ENCODE measurements at places on chromosomes 5 and 9.

DNA sequence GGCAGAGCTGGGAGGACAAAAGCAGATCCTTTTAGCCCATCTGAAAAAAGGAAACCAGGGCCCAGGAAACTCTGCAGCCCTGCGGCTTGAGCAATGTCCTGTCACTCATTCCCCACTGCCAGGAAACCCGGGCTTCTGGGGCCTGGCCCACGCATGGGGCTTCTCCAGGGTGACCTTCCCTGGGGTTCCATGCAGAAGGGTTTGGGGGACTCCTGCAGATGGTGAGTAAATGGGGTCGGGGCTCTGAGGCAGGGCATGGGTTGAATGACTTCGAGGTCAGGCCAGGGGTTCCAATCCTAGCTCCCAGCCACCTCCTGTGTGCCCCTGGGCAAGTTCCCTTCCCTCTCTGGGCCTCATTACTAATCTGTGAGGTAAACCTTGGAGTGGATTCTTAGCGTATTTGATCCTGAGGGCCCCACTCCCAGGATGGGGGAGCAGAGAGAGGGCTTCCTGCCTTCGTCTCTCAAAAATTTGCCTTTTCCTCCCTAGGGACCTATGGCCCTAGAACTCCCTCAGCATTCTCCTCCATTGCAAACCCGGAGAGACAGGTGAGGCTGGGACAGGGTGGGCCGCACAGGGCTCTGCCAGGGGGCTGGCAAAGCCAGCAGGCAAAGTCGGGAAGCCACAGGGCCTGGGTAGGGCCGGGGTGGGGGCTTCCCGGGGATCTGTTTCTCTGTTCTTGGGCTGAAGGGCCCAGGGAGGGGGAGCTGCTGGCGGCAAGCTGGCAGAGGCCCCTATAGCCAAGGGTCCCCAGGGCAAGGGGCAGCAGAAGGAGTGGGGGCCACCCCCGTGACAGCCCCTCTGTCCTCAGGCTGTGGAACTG, 25.8 kb downstream of the ADGRD2 start:
- H3K27me3 ChIP-seq: peaks cover 22% of the 10 kb centered on the region
- no peak for DNase-seq
- no peaks in the 10 kb centered on the region for H3K4me1 ChIP-seq
- no peak overlapping the region for H3K4me3 ChIP-seq
- no peak overlapping the region for H3K27ac ChIP-seq

GRCh38 chr5:154517181-154517580, 39.2 kb upstream of the HAND1 start:
- H3K4me3 ChIP-seq: no peak overlapping the region
- no peaks in the 10 kb centered on the region for H3K36me3 ChIP-seq
- no peak for DNase-seq
- peaks cover 3% of the 10 kb centered on the region for H3K27me3 ChIP-seq
- no peaks in the 10 kb centered on the region for H3K4me1 ChIP-seq

DNA sequence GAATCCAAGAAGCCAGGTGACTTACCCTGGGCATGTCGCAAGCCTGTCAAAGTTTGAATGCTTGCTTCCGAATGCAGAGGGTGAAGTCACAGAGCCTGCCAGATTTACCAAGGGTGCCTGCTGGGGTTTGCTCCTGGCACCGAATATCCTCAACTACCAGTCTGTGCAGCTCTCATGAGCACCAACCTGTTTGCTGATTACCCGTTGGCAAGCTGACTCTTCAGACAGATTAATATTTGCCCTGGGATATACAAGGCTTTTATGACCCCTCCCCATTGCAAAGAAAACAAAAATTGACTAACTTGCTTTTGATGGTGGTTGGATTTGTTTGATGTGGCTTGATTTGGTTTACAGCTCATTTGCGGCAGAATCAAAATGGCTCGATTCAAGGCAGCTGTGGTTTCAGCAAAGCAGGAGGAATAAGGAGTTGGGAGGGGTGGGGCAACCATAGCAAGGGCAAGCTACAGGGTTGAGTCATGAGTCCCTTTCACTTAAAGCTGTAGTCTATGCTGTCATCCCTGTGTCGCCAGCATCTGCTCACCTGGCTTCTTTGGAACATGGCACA, 82.3 kb upstream of the AGXT2 start:
- DNase-seq: peak; percentile 93
- no peak overlapping the region for H3K4me3 ChIP-seq
- no peaks in the 10 kb centered on the region for H3K27me3 ChIP-seq
- peaks cover 13% of the 10 kb centered on the region for H3K4me1 ChIP-seq

DNA sequence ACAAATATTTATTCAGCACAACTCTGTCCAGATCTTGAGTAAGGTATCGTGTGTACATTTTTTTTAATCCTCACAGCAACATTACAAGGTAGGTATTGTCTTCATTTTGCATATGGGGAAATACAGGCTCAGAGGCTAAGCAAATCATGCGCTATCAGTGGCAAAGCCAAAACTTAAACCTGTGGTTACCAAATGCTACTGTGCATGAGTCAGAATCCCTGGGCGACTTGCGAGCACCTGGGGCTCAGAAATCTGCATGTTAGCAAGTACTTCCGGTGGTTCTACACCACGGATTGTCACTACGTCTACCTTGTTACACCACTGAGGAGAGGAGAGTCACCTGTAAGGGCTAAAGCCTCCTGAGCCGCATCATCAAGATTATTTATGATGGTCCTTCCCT, 21.3 kb downstream of the C5orf58 start:
- no peaks in the 10 kb centered on the region for H3K36me3 ChIP-seq
- no peaks in the 10 kb centered on the region for H3K4me1 ChIP-seq
- peak; percentile 1 for DNase-seq
- no peaks in the 10 kb centered on the region for H3K27me3 ChIP-seq
- H3K4me3 ChIP-seq: no peak overlapping the region

DNA sequence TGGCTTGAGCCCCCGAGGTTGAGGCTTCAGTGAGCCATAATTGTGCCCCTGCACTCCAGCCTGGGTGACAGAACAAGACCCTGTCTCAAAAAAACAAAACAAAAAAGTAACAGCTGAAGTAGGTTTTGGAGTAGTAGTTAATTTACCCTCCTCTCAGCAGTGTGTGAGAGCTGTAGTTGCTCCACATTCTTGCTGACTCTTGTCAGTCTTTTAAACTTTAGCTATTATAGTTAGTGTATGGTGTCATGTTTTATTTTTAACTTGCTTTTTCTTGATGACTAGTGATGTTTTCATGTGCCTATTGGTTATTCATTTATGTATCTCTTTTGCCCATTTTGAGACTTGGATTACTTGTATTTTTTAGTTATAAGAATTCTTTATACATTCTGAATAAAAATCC, 52.9 kb upstream of the DHFR start:
- H3K27me3 ChIP-seq: no peaks in the 10 kb centered on the region
- no peaks in the 10 kb centered on the region for H3K4me1 ChIP-seq
- no peak overlapping the region for H3K4me3 ChIP-seq
- H3K27ac ChIP-seq: no peak overlapping the region

DNA sequence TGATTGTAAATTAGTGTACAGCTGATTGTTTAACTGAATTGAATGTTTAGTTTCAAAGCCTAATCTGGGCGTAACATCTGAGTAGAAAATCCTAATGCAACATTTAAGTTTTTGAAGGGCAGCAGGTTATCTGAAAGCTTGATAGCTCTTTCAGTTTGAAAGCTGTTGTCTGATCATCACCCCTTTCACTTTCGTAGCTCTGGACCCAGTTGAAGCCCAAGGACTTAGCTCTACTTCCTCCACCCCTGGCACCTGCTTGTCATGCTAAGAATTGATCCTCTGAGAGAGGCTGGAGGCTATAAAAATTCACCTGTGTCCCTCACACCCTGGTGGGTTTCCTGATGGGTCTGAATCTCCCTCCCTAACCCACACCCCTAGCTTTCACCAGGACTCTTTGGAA, 86.0 kb downstream of the ZFAND5 start:
- no peaks in the 10 kb centered on the region for H3K4me1 ChIP-seq
- no peak overlapping the region for H3K4me3 ChIP-seq
- no peak for DNase-seq

- no peak for DNase-seq
- no peaks in the 10 kb centered on the region for H3K27me3 ChIP-seq
- H3K27ac ChIP-seq: no peak overlapping the region
- no peak overlapping the region for H3K4me3 ChIP-seq
These were observed 280.1 kb downstream of the KIF4B start for GRCh38 chr5:155293605-155294178.

DNA sequence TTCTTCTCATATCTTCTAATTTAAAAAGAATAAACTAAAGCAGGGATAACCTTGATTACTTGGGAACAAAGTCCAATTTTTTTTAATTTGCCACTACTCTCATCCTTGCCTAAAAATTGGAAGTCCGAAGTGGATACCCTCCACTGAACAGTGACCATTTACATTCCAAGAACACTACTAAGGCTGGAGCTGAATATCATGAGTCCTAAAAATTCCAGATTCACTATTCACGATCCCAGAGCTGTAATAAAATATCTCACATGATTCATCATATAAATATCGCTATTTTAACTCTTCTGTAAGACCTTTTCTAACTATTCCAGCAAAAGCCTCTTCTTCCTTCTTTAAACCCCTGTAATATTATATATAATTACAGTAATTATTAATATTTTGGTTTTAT, 57.4 kb downstream of the ATPSCKMT start:
- DNase-seq: peak; percentile 61
- H3K36me3 ChIP-seq: no peaks in the 10 kb centered on the region
- no peaks in the 10 kb centered on the region for H3K27me3 ChIP-seq
- no peaks in the 10 kb centered on the region for H3K4me1 ChIP-seq

- no peak overlapping the region for H3K27ac ChIP-seq
- no peaks in the 10 kb centered on the region for H3K27me3 ChIP-seq
- peaks cover 3% of the 10 kb centered on the region for H3K4me1 ChIP-seq
These were observed 59.6 kb upstream of the GRAMD2B start for GRCh38 chr5:126363658-126364057.

- H3K27ac ChIP-seq: no peak overlapping the region
- no peak overlapping the region for H3K4me3 ChIP-seq
- no peaks in the 10 kb centered on the region for H3K4me1 ChIP-seq
- no peaks in the 10 kb centered on the region for H3K27me3 ChIP-seq
- no peaks in the 10 kb centered on the region for H3K36me3 ChIP-seq
These were observed 791.8 kb upstream of the C9orf72 start for GRCh38 chr9:28365020-28365640.

DNA sequence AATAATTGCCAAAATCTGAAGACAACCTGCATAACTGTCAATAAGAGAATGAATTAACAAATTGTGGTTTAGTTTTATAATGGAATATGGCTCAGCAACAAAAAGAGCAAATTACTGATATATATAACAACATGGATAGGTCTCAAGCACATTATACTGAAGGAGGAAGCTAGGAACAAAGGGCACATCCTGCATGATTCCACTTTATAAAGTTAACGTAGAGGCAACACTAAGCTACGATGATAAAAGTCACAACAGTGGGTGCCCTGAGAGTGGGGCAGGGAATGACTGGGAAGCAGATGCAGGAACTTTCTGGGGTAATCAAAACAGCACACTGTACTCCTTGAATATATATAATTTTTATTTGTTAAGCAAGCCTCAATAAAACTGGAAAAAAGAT, 165.2 kb downstream of the RMI1 start:
- no peak for DNase-seq
- no peaks in the 10 kb centered on the region for H3K36me3 ChIP-seq
- H3K27ac ChIP-seq: no peak overlapping the region
- H3K4me1 ChIP-seq: peaks cover 3% of the 10 kb centered on the region
- peaks cover 8% of the 10 kb centered on the region for H3K27me3 ChIP-seq
